ENCODE measurements at places on chromosomes 2 and 18.

DNA sequence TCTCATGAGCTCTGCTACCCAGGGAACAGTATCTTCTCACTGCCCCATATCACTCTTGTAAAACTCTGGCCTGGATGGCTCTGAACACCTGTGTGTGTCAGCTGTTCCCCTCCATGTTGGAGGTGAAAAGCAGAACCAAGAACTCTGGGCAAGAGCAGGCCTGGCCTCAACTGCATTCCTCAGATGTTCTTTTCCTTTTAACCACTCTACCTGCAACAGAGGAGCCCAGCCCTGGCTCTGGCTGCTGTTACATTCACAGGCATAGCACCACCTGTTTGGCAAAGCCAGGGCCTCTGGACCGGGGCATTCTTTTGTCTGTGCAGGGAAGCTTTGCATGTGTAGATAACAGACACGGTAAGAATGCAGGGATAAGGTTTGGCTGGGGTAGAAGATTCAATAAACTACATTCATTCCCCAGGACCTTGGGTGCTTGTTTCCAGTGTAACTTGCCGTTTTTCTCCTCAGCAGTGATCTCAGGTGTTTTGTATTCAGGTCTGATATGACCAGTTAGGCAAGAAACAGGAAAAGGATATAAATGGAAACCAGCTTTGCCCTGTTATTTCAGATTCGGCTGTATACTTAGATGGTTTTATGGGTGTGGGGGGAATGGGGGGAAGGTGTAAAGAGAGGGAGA, 95.1 kb downstream of the SPTBN1 start:
- DNase-seq, result no peak

- no peak for DNase-seq
These were observed 20.6 kb downstream of the TMX3 start for GRCh38 chr18:68694316-68694715.

DNA sequence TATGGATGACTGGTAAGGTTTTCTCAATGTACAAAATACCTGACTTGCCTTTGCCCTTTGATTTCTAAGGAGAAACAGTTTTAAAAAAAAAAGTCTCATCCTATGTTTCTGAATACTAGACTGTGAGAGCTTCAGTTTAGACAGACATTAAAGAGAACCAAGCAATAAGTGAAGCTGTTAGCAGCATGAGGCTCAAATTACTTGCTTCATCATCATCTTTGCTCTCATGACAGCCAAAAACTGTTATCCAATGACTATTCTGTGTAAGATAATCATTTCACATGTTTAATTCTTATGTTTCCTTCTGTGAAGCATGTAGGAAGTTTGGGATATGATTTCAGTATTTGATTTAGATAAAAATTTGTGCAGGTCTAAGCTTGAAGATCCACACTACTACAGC, 129.2 kb downstream of the COMMD1 start:
- DNase-seq, result no peak

DNA sequence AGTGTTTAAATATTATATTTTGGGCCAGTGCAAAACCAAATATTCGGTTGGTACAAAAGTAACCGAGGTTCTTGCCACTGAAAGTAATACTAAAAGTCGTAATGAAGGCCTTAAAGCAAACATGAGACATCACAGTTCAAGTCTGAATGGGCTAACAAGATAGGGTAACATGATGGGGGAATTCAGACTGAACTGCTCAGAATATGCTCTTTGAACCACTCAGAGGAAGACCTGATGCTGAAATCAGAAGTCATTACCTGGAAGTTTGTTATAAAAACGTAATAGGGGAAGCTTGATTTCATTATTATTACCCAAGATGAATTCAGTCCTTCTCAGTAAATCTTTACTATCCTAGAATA, 26.6 kb downstream of the CDKL4 start:
- no peak for DNase-seq

DNA sequence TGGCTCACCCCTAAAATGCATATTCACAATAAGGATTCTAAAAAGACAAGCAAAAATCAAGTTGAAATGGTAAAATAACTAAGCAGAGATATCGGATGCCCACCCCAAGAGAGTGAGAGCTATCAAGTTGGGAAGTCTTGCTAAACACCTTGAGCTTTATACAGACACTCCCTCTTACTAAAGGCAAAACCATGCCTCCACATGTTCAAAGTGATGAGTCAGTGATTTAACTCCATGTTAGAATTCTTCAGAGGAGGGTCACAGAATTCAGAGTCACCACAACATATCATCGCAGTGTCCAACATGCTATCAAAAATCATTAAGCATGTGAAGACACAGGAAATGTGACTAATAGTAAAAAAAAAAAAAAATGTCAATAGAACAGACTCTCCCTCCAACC, 20.6 kb upstream of the ST8SIA3 start:
- DNase-seq, result no peak

DNA sequence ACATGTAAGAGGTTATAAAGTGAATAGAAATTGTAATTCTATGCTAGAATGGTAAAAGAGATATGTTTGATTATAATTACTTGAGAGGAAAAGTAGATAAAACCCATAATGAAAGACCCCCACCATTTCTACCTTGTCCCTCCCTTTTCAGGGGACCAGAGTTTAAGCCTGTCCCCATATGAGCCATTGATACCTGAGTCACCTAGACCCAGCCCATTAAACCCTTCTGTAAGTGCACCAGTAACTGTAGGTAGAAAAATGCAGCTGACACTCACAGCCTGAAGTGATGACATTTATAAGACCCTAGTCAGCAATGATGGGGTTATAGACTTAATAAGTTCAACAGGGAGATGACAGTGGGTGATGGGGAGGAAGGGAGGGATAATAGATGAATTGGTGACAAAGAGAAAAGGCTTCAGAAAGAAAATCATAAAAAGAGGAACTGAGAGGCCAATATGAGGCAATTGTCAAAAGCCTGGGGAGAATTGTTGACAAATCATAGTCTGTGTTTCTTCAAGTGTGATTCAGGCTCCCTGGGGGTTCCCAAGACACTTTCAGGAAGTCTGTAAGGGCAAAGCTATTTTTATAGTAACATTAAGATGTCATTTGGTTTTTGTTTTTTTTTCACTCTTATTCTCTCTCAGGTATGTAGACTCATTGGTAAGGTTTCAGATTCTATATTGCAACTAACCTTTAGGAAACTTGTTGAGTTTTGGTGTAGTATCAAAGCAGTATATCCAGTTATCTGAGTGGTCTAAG, 544.2 kb downstream of the SATB2 start:
- DNase-seq, result no peak

DNA sequence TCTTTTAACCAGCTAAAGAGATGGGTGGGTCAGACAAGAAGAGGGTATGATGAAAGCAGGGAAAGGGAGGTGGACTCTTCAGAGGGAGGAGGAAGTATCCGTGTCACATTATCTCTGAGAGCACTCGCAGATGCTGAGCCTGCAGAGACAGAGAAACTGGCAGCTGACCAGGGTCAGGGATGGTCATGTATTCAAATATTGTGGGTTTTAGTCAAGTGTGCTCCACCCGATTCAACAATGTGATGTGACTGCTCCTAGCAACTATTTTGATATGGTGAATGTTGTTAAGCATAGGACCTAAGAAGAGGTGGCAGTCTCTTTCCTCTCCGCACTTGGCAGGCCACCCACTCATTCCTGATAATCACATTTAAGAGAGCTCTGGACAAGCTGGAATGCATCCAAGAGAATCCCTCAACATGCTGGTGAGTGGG, 1.3 kb upstream of the CLIP4 start:
- no peak for DNase-seq

- no peak for DNase-seq
These were observed 127.6 kb upstream of the SPOPL start for GRCh38 chr2:138373993-138374408.
